ENCODE measurements at places on chromosomes 1 and 21. TPM values are rescaled to one million over a fixed set of nuclear protein-coding genes. Genes with fewer than 3 reads are reported as not detected.

DNA sequence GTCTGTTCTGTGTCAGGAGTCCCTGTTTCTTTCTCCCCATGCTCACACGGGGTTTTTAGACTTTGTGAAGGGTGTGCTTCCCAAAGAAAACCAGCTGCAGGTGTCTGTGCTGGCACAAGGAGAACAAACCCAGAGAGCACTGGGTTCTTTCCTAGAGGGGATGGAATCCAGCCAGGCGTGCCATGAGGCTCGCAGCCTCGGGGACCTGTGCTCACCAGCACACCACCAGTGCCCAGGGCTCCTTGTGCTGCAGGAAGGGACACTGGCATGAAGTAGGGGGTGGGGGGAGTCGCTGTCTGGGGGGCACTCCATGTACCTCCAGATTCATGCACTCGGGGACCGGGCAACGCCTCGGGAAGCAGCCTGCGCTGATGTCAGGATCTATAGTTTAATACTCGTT is 57.9 kb downstream of the AGPAT3 start:
- no peak for DNase-seq

GRCh38 chr1:69592341-69592740 is 24.6 kb downstream of the LRRC7 start:
- DNase-seq, result no peak

DNA sequence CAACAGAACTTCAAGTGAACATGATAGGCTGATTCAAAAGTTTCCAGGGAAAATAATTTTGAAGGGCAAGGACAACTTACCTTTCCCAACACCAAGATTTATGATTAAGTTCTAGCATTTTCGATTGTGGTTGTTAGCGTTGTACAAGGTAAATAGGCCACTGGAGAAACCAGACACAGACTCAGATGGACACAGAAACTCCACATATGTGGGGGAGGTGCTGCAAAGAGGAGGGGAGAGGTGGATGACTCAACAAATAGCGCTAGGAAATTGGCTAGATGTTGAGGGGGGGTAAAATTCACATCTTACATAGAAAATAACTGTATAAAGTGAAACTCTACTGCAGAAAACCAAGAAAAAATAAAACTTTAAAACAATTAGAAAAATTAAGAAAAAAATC is 564.4 kb downstream of the MATN1 start:
- DNase-seq, result no peak

GRCh38 chr21:34219334-34220060 is 144.3 kb upstream of the KCNE2 start:
- DNase-seq, result no peak

DNA sequence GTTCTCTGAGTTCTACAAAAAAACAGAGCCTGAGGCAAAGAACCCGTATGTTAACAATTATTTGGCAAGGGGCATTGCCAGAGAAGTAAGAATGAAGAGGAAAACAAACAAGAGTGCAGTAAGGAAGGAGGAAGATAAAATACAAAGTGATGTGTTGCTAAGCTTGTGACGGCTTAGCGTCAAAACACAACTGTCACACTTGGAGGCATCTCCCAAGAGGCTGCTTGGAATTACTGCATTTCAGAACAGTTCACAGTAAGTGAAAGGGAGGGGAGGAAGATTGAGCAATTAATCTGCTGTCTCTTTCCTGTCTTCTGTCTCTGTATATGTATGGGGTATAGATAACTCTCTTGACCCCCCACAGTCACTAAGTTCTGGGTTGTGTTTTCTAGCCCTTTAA is 1017.0 kb upstream of the TMPRSS15 start:
- peak; percentile 6 for DNase-seq

DNA sequence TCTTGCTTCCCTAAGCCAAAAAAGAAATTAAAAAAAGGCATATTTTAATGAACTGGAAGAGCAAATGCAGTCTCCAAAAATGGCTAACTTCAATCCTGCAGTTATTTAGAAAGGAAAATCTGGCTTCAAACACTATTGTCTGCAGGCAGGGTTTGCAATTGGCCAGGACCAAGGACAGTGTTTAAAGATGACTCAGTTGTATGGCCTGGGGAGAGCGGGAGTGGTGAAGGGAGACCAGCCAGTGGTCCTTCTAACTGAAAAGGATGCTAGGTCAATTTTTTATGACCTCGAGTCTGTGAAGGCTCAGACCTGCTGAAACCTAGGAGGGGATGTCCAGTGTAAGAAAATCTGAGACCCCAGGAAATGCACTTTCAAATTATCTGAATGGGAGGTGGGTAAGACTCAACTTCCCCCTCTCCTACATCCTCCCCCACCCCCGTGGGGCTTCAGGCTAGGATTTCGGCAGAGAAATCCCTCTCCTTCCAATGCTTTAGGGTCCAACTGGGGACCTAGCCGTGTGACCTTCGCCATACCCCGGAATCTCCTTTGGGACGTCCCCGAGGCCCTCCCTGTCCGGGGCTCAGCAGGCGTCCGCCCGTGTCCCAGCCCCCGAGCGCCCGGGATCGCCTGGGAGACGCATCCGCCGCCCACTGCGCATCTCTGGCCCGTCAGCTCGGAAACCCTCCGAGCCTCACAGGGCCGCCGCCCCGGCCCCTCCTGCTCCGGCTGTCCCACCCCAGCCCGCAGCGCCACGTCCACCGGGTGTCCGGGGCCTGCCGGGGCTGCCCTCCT is 602 bp upstream of the RIMKLA start:
- DNase-seq, result peak; percentile 7

- DNase-seq, result no peak
Measured at GRCh38 chr1:6316240-6317097, 55.6 kb upstream of the GPR153 start.

The NUDT4B gene
- 40.6 TPM for total RNA-seq

The OTUD7B gene
- 18.9 TPM for total RNA-seq

The TEX38 gene
- total RNA-seq, result not detected

The CAPZB gene
- 43.7 TPM for total RNA-seq

Measured in NCI-H460 (cell line).